HepG2 (cell line): ENCODE measurements at places on chromosomes 5 and 9.

GRCh38 chr5:107146901-107147300, 523.8 kb downstream of the EFNA5 start:
- H3K36me3 ChIP-seq, result no peaks in the 10 kb centered on the region
- DNase-seq, result no peak
- no peak overlapping the region for H3K4me3 ChIP-seq
- no peak overlapping the region for H3K27ac ChIP-seq

DNA sequence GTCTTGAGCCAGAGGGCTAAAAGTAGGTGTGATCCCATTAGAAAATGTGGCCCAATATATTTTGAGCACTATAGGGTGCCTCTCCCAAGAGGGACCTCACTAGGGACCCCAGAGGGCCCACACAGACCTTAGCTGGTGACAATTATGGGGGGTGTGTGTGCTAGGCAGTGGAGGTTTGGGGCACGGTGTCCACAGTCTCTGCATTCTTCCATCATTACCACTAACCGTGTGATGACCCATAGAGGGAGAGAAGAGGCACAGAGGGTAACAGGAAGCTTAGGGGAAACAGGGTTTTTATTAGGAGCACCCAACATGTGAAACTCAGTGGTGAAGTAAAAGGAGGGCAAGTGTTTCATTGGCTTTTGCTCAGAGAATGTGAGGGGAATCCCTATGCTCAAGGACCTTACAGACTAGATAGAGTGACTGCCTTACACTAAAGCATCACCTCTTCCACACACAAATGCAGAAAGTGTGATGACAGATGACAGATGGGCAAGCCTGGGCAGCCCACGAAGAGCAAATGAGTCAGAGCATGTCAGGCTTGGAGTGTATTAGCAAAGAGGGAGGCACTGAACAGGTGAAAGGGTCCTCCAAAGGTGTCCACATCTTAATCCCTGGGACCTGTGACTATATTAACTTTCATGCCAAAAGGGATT, 2.5 kb upstream of the ACTL7A start:
- no peaks in the 10 kb centered on the region for H3K27me3 ChIP-seq
- H3K4me3 ChIP-seq, result no peak overlapping the region
- no peak for DNase-seq
- H3K4me1 ChIP-seq, result peaks cover 20% of the 10 kb centered on the region
- H3K27ac ChIP-seq, result no peak overlapping the region

DNA sequence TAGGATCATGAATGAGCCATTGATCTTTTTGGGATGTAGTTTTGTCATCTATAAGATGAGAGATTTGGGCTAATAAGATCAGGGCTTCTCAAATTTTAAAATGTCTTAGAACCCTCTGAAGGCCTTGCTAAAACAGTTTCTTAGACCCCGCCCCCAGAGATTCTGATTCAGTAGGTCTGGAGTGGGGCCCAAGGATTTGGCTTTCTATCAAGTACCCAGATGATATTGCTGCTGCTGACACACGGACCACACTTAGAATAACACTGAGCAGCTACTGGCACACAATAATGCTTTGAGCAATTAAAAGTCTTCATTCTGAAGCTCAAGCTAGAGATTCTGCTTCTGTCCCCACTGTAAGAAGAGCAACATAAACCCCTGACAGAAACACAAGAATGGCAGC, 216.7 kb downstream of the SMARCA2 start:
- no peaks in the 10 kb centered on the region for H3K27me3 ChIP-seq
- no peak for DNase-seq
- no peaks in the 10 kb centered on the region for H3K36me3 ChIP-seq
- no peak overlapping the region for H3K27ac ChIP-seq
- peaks cover 15% of the 10 kb centered on the region for H3K4me1 ChIP-seq

DNA sequence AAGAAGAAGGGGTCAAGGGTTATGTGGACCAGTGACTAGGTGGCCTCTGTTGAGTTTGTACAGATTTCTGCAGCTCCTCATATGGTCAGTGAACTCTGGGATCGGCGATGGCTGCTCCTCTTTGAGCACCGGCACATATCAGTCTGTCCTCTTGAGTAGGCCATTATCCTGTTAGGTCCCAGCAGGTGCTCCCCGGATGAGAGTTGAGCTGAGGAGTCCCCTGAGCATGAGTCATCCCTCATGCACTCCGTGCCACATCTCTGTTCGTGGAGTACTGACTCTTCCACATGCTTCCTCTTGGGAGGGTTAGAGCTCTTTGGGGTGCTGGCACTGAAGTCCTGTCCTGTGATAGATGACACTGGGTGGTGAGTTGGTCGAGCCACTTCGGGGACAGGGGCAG, 143.7 kb downstream of the PTTG1 start:
- no peak overlapping the region for H3K4me3 ChIP-seq
- H3K36me3 ChIP-seq, result no peaks in the 10 kb centered on the region
- DNase-seq, result no peak

DNA sequence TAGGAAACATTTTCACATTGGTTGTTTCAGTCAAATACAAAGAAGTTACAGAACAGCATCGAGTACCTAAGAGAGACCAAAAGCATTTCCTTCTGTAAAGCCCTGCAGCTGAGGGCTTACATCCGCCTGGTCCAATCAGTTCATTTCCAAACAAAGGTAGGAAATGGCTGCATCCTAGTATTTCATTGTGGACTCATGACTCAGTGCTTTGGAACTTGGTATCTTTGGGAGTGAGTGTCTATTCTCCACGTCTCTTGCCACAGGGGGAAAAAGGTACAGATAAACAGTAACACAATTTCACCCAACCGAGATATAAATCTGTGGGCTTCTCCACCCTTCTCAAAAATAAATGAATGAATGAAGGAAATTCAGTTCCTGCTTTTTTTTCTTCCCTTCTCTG, 75.4 kb downstream of the NFIB start:
- no peak overlapping the region for H3K4me3 ChIP-seq
- no peaks in the 10 kb centered on the region for H3K27me3 ChIP-seq
- H3K36me3 ChIP-seq, result no peaks in the 10 kb centered on the region
- DNase-seq, result peak; percentile 40
- H3K27ac ChIP-seq, result no peak overlapping the region

- H3K27ac ChIP-seq, result no peak overlapping the region
- no peak overlapping the region for H3K4me3 ChIP-seq
- H3K4me1 ChIP-seq, result peaks cover 96% of the 10 kb centered on the region
- DNase-seq, result no peak
- peaks cover 40% of the 10 kb centered on the region for H3K36me3 ChIP-seq
Measured at GRCh38 chr9:38038307-38039089, 30.5 kb downstream of the SHB start.

DNA sequence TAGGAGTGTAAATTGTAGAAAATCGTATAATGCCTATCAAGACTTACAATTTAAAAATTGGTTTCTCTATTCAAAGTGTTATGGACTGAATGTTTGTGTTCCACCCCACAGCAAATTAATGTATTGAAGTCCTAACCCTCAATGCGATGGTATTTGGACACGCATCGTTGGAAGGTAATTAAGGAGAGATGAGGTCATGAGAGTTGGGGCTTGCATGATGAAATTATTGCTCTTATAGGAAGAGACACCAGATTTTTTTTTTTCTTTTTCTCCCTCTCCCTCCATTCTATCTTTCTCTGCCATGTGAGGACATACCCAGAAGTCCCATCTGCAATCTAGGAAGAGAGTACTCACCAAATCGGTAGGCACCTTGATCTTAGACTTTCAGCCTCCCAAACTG, 189.2 kb downstream of the MAN2A1 start:
- H3K27ac ChIP-seq, result no peak overlapping the region
- DNase-seq, result no peak
- H3K36me3 ChIP-seq, result no peaks in the 10 kb centered on the region
- H3K27me3 ChIP-seq, result no peaks in the 10 kb centered on the region
- H3K4me3 ChIP-seq, result no peak overlapping the region

DNA sequence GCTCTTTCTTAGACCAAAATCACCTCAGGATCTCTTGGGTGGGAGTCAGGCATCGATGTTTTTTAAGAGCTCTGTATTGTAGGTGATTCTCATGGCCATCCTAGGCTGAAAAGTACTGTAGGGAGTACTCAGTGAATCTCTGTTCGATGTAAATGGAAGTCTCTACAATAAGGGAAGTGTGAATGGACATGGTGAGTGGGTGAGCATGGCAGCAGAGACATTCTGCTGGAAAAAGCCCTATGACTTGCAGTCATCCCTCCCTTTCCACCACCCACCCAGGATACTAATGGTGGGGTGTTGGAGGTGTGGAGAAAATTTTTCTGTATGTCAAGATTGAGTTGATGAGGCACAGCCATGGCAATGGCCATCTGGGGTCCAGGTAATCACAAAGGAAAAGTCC, 30.9 kb downstream of the ZNF366 start:
- no peaks in the 10 kb centered on the region for H3K36me3 ChIP-seq
- no peak overlapping the region for H3K27ac ChIP-seq
- H3K4me3 ChIP-seq, result no peak overlapping the region
- H3K27me3 ChIP-seq, result peaks cover 4% of the 10 kb centered on the region; the same call in 1 of the 3 replicates
- DNase-seq, result no peak
- H3K4me1 ChIP-seq, result no peaks in the 10 kb centered on the region

GRCh38 chr9:129352146-129352865, 174.2 kb upstream of the IER5L start:
- H3K36me3 ChIP-seq, result no peaks in the 10 kb centered on the region
- peaks cover 6% of the 10 kb centered on the region; the same call in 1 of the 2 replicates for H3K27me3 ChIP-seq
- no peak overlapping the region for H3K27ac ChIP-seq
- no peak for DNase-seq
- peaks cover 36% of the 10 kb centered on the region for H3K4me1 ChIP-seq

- H3K4me3 ChIP-seq, result no peak overlapping the region
- H3K27ac ChIP-seq, result no peak overlapping the region
- no peaks in the 10 kb centered on the region for H3K4me1 ChIP-seq
- no peak for DNase-seq
- H3K27me3 ChIP-seq, result no peaks in the 10 kb centered on the region
Measured at GRCh38 chr9:106752581-106752980, 110.4 kb upstream of the ZNF462 start.

GRCh38 chr5:137901011-137901817, 12.0 kb downstream of the PKD2L2 start:
- peaks cover 63% of the 10 kb centered on the region for H3K4me1 ChIP-seq
- H3K27me3 ChIP-seq, result no peaks in the 10 kb centered on the region
- no peaks in the 10 kb centered on the region for H3K36me3 ChIP-seq
- peak overlapping the region; percentile 22; the same call in 1 of the 2 replicates for H3K4me3 ChIP-seq
- peak overlapping the region; percentile 37 for H3K27ac ChIP-seq

- H3K4me1 ChIP-seq, result peaks cover 11% of the 10 kb centered on the region
- no peak overlapping the region for H3K27ac ChIP-seq
- peak; percentile 20 for DNase-seq
- peaks cover 2% of the 10 kb centered on the region; the same call in 1 of the 2 replicates for H3K36me3 ChIP-seq
Measured at GRCh38 chr9:37760416-37761161, 7.0 kb downstream of the TRMT10B start.

GRCh38 chr5:65141493-65141892, 340.2 kb downstream of the ADAMTS6 start:
- no peaks in the 10 kb centered on the region for H3K4me1 ChIP-seq
- no peaks in the 10 kb centered on the region for H3K36me3 ChIP-seq
- DNase-seq, result no peak
- H3K27me3 ChIP-seq, result no peaks in the 10 kb centered on the region
